Ovary (tissue), 10 donors: ENCODE measurements at places on chromosomes 12 and 14. TPM values are rescaled to one million over a fixed set of nuclear protein-coding genes. Genes with fewer than 3 reads are reported as not detected.

GRCh38 chr14:103897075-103897947, 30.9 kb upstream of the TDRD9 start:
- no peaks in the 10 kb centered on the region for H3K4me1 ChIP-seq
- no peak for DNase-seq

GRCh38 chr12:26520869-26521268, 312.1 kb downstream of the ITPR2 start:
- no peak overlapping the region for H3K4me3 ChIP-seq
- no peak overlapping the region for H3K27ac ChIP-seq
- no peaks in the 10 kb centered on the region for H3K36me3 ChIP-seq
- no peaks in the 10 kb centered on the region for H3K4me1 ChIP-seq

- H3K4me1 ChIP-seq = peaks cover 31% of the 10 kb centered on the region
- H3K27ac ChIP-seq = no peak overlapping the region
- no peak for DNase-seq
- no peaks in the 10 kb centered on the region for H3K27me3 ChIP-seq
Measured at GRCh38 chr14:73775339-73776193, 61.4 kb upstream of the PNMA1 start.

Gene MYBPC1
- total RNA-seq = 0.92 TPM

Gene CLEC1A
- 4.5 TPM for total RNA-seq

Gene GLI1
- total RNA-seq = 4.1 TPM
